ENCODE measurements at places on chromosomes 12 and 14. TPM values are rescaled to one million over a fixed set of nuclear protein-coding genes. Genes with fewer than 3 reads are reported as not detected.

The CCDC196 gene
- 0.25 TPM for polyA plus RNA-seq

The OR6C3 gene
- polyA plus RNA-seq, result not detected

The KCNMB4 gene
- 21.4 TPM for polyA plus RNA-seq

The VSIG10 gene
- 39.8 TPM for polyA plus RNA-seq
